ENCODE measurements at places on chromosomes 12 and 14.

DNA sequence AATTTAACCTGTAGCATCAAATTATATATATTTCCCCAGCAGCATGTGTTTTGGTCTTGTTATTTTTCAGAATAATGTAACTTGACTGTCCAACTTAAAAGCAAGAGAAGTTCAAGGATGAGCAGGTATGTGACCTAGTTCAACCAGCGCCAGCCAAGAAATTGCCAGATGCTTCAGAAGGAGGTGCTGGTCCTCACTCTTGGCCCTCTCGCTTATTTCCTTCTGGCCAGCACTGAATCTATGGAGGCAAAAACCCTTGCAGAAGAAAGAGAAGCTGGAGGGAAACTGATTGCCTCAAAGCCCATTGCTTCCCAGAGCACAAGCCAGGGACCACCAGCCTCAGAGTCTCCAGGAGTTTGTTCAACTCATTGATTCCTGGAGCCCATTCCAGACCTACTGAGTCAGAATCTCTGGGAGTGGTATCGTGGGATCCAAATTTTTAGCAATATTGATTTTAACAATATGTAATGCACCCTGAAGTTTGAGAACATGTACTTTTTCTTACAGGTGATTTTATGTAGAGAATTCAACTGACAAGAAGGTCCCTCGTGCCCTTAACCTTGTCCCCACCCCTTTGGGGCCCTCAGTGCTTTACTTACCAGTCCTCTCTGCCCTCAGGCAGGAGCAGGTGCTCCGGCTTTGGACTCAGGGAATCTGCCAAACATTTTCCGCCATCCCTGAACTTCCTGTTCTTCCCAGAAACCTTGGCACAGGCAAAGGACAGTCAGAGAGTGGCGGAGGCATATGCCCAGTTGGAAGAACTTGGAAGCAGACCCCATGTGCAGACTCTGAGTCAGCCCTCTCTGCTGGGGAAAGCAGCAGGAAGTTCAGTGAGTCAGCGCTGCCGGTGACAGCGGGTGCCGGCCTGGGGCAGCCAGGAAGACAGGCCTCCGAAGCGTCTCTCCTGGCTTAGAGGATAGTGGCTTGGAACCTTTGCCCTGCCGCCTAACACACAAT, 10.4 kb downstream of the BEST3 start:
- DNase-seq, result peak; percentile 17

GRCh38 chr14:75295061-75295461, 16.4 kb downstream of the FOS start:
- DNase-seq, result peak; percentile 43

DNA sequence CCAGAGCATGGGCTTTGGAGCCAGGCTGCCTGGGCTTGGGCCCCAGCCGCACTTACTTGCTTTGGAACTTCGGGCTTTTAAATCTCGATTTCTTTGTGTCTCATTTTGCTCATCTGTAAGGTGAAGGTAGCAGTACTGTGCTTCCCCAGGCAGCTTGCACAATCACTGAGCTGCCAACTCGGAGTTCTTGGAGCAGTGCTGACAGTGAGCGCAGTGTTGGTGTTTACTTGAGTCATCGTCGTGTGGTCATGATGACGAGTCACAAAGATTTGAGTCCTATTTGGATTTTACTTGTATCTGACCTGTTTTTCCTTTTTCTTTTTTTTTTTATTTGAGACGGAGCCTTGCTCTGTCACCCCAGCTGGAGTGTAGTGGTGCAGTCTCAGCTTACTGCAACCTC, 31.3 kb upstream of the ATF1 start:
- DNase-seq, result no peak

GRCh38 chr12:96219700-96220206, 25.6 kb downstream of the ELK3 start:
- DNase-seq, result no peak

GRCh38 chr12:28755027-28755426, 394.1 kb upstream of the FAR2 start:
- no peak for DNase-seq

- no peak for DNase-seq
Measured at GRCh38 chr14:47189911-47190484, 485.4 kb downstream of the MDGA2 start.

DNA sequence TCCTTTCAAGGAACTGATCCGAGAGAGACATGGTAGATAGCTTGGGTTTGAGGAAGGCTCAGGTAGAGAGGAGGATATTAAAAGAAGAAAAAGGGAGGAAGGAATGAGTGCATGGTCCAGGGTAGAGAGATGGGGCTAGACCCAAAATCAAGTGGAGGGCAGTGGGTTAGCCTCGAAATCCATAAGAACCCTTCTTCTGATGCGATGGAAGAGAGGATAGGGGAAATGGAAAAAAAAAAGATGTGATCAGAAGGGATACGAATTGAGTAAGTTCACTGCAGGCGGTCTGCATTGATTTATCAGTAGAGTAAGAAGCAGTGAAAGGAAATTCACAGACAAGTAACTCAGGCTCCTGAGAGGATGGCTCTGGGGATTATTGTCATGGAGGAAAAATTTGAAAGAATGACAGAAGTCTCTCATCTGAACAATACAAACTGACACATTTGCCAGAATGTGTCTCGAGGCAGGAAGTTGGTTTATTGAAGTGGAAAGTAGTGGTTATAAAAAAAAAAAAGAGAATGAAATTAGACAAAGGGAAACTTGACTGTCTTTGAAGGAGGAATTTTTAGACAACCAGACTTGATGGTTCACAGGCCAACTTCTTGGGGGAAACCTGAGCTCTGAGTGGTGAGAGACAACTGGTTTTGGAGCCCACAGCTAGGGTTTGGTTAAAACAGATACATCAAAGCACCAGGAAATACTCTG, 10.2 kb downstream of the PPFIBP1 start:
- DNase-seq, result no peak

DNA sequence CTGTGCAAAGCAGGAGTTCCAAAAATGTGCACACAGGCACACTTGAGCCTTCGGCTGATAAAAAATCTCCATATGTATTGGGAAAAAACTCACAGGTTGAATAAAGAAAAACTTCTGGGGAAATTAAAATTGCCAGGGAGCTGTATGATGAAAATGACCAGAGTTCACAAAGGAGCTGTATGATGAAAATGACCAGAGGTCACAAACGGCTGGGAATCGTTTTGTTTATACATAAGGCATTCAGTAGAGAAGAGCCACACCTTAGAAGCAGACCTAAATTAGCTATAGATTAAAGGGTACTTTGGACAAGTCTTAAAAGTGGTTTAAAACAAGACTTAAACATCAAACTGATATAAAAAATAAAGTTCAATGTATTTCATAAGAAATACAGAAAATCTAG, 251.7 kb upstream of the TMEM132C start:
- DNase-seq, result no peak
